NCI-H774 (cell line): ENCODE measurements at places on chromosomes 6 and 20.

GRCh38 chr6:162736961-162737360, 9.2 kb downstream of the PACRG start:
- DNase-seq: no peak

GRCh38 chr6:104957301-104958177, 632 bp downstream of the LIN28B start:
- no peak for DNase-seq

GRCh38 chr6:117298941-117299340, 33.6 kb downstream of the VGLL2 start:
- DNase-seq: no peak

GRCh38 chr6:46103441-46104115, 26.2 kb upstream of the ENPP4 start:
- DNase-seq: no peak

GRCh38 chr20:22758815-22759214, 174.4 kb upstream of the FOXA2 start:
- DNase-seq: no peak

GRCh38 chr6:44849806-44850205, 462.3 kb downstream of the CDC5L start:
- DNase-seq: no peak

GRCh38 chr20:41057999-41058673, 29.5 kb downstream of the TOP1 start:
- DNase-seq: no peak

GRCh38 chr6:82251942-82252341, 4.4 kb upstream of the IBTK start:
- DNase-seq: peak; percentile 50

GRCh38 chr20:45629496-45630100, at the start of gene WFDC10A:
Gene WFDC10A (plus strand): TSS chr20:45629739. CDS start chr20:45629814, 75 bp downstream.
- no peak for DNase-seq

DNA sequence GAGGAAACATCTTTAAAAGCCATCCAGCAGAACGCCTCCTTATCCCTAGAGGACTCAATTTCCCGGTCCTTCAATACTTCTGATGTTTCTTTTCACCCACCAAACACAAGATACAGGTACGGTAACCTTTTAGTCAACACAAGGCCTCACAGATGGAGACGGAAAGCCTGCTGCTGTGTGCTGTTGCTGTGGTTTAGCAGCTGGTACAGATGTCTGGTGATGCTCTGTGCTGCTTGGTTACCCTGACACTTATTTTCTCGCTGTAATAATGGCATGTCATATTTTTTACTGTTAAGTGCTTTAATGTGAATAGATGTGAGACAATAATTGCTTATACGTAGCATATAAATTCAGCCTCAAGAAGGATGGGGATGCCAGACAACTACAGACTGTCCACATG, 25.3 kb downstream of the GMDS start:
- DNase-seq: no peak

GRCh38 chr6:23690453-23691049, 435.5 kb upstream of the NRSN1 start:
- DNase-seq: peak; percentile 28

- no peak for DNase-seq
These were observed 217.3 kb upstream of the TENT5A start for GRCh38 chr6:81969814-81970213.

DNA sequence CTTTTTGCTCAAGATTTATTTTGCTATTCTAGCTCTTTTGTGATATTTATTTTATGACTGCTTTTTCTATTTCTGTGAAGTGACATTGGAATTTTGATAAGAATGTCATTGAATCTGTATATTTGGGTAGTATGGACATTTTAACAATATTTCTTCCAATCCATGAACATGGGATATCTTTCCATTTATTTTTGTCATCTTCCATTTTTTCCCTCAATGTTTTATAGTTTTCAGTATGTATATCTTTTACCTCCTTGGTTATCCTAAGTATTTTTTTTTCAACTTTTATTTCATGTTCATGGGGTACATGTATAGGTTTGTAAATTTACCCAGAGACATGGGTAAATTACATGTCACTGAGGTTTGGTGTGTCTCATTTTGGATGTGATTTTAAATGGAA, 74.1 kb upstream of the PREP start:
- DNase-seq: no peak

GRCh38 chr20:52379723-52380336, 188.3 kb upstream of the ZFP64 start:
- no peak for DNase-seq

DNA sequence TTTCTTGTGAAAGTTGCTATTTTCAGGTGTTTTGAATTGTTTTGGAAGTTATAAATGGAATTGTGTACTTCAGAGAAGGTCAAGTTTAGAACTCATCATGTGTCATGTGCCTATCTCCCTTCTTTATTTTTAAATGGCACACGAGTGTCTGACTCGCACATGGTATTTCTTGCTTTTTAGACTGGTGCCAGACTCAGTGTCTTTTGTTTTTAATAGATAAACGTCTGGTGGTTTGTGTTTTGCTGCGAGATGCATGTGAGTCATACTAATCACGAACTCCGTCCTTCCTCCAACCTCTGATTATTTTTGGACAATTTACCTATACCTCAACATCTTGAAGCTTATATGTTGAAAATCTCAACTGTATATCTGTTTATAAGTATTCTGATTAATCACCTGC, 292.1 kb downstream of the CDKAL1 start:
- DNase-seq: no peak

DNA sequence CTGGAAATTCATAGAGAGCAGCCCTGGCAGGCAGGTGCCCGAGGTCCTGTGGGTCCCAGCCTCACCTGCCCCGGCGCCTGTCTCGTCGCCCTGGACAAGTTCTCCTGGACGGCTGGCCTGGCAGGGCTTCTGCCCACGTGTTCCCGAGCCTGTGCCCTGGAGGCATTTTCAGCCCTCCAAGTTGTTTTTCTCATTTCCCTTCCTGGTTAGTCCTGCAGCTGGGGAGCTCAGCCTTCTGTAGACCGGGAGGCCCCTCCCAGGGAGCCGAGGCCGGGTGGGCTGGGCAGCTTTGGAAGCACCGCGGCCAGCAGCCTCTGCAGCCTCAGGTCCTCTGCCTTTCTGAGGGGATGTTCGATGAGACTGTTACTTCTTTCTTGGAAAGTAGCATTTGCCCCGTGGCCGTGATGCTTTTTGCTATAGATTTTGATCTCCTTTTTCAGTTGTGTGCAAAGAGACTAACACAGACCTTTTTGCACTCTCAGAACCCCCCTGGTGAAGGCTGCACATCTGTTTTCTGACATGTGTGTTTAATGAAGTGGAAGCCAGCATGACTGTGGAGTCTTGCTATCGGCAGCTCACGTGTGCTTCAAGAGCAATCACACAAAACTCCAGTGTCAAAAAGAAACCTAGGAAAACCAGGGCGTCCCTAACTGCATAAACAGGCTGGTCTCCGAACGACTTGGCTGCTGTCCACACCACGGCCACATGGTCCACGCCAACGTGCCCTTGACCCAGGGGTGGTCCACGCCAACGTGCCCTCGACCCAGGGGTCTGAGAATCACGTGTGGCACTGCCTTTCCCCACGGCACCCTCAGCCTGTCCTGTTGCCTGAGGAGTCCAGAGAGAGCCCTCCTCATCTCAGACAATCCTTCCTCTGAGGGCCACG, 207.5 kb downstream of the SMOC2 start:
- no peak for DNase-seq

DNA sequence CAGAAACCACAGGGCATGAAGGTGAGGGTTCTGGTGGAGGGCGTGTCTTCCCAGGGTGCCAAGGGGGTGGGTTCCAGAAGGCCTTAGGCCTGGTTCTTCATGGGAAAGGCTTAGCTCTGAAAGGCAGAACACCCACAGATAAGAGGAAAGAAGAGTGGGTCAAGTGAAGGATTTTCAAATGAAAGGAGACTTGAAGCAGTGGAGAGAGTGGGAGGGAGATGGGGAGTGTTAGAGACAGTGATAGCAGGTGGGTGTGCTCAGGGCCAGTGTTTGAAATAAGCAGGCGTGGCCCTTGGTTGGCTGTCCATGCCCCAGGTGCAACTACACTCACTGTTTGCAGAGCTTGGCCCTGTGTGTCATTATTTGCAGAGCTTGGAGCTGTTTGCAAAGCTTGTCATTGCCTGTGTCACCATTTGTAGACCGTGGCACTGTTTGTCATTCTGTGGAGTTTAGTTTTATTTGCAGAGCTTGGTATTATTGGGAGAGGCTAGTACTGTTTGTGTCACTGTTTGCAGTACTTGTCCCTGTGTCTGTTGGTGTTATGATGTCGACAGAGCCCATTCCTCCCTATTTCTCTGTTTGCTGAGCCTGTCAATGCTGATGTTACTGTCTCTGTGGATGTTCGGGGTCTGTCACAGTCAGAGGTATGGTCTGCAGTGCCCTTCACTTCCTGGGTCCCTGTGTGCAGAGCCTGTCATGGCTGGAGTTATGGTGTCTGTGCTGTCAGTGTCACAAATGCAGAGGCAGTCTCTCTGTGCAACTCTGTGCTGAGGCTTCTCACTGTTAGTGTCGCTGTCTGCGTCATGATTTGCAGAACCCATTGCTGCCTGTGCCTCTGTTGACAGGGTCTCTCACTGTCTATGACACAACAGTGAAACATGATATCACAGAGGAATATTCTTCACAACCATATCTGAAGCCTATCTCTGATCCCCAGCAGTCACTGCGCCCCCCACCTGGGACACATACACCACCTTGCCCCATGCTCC, 127.7 kb upstream of the LRFN2 start:
- peak; percentile 94 for DNase-seq

- no peak for DNase-seq
These were observed 10.2 kb downstream of the SYNDIG1 start for GRCh38 chr20:24479595-24479994.

DNA sequence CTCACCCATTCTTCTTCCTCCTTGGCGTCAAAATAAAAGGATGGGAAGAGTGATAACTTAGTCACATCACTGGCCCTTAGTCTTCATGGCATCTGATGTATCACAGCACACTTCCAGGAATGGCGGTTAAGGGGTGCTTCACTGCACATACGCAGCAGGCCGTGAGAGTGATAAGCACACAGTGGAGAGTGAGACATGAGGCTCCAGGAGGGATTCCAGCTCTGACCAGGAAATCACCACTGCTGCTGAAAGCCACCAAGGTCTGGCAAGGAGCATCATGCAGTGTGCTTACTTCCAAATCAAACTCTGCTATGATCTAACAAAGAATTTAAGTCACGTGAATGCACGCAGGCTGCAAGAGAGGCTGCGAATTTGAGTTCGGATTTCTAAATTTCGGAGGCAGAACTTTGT, 62.4 kb downstream of the ARID1B start:
- no peak for DNase-seq

DNA sequence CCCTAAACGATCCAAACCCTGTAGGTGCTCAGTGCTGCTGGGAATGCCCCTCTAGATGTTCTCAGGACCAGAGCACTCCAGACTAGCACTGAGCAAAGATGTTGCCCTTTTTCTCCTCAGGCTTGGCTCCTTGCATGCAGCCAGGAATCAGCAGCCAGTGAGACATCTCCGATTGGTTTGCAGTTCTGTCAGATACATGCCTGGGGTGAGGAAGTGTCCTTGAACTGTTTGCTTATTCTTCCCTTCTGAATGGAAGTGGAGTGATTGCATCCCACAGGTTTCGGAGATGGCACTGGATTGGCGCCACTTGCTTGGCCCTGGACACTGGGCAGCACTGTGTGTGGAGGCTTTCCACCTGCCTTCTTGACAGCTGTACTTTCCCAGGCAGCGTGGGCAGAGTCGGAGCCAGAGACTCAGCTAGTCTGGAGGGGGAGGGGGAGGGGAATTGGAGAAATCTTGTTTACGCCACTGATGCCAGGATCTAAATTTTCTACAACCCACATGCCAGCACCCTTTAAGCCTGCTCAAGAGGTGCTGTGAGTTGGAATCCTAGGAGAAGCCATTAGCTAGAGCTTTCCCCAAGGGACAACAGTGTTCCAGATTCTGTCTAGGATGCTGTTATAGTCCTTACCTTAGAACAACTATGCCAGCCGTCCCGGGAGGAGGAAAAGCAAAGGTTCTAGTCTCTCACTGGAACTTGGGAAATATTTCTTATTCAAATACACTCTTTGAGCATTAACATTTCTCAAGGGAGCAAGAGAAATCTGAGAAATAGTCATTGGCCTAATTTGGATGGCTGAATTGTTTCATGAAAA, 49.2 kb upstream of the SASH1 start:
- no peak for DNase-seq

DNA sequence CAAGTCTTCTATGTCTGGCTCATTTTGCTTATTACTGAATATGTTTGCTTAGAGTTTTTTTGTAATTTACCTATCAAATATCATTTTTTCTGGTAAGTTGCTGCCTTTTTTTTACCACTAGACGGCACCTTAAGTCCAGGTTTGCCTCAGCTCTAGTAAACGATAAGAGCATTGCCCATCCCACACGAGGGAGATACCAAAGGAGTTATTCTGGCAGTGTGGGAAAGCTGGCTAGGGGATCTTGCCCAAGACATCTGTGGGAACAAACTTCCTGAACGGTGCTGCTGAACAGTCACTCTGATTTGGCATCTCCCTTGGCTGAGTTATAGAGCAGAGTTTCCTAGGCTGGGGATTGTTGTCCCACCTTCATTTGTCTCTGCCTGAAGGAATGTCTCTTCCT, 306.4 kb downstream of the COL12A1 start:
- DNase-seq: no peak

DNA sequence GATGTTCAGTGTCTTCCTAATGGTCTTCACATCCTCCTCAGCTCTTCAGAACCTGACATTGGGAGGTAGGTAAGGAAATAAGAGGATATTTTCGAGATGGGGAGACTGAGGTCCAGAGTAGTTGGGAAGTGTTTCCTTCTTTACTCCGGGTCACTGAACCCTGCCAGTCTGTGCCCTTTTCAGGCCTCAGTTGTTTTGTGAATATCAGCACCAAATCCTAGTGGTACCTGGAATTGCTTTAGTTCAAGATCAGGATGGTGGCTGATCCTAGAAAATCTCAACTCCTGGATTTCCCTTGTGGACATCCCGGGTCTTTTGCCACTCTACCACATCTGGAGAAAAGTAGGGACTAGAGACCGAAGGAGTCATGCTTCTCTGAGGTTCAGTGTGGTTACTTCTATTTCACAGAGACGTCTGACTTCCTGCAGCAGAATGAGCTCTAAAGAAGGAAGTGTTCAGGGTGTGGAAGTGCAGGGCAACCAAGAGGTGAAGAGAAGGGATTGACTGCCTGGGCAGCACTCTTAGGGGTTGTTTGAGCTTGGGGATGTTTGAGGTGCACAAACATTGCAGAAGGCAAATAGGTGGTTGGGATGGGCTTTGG, 995 bp downstream of the STK4 start:
- DNase-seq: no peak

DNA sequence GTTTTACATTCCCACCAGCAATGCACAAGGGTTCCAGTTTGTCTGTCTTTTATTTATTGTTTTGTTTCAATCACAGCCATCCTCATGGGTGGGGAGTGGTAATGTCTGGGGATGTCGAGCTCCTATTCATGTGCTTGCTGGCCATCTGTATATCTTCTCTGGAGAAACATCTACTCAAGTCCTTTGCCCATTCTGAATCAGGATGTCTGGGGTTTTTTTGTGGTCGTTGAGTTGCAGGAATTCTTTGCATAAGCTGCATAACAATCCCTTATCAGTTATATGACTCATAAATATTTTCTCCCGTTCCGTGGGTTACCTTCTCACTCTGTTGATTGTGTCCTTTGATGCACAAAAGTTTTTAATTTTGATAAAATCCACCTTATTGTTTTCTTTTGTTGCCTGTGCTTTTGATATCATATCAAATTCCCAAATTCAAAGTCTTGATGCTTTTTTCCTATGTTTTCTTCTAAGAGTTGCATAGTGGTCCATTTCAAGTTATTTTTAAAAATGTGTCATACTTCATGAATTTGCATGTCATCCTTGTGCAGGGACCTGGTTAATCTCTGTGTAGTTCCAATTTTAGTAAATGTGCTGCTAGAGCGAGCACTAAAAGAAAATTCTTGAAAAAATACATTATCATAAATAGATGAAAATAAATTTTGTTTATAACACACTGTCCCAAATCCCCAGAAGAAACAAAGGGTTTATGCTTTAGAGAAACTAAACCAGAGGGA, 54.9 kb upstream of the PDE10A start:
- DNase-seq: no peak
